PC-3 (cell line): ENCODE measurements at places on chromosomes 16 and 17.

DNA sequence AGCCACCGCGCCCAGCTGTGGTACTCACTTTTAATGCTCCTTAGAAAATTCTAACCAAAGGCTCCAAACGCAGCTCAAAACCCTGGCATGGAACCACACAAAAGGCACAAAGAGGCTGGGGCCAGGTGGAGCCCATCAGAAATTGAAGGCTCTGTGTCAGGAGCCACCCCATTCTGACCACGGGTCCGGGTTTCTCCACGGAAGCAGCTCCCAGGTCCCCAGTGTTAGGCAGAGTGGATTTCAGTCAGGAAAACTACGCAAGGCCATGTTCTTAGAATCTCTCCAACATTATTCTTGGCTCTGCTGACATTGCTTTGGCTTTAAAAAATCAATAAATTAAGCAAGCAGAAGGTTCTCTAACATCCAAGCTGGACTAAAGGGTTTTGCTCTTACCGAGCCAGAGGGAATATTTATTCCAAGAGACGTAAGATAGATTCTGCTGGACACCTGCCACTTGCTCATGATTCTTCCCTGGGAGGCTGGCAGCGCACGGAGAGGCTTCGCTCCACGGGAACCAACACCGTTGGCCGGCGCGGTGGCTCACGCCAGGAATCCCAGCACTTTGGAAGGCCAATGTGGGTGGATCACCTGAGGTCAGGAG is 93.5 kb downstream of the NXN start:
- no peak overlapping the region for H3K27ac ChIP-seq
- DNase-seq = no peak
- H3K4me3 ChIP-seq = no peak overlapping the region
- H3K36me3 ChIP-seq = no peaks in the 10 kb centered on the region
- no peaks in the 10 kb centered on the region for H3K27me3 ChIP-seq

- DNase-seq = peak; percentile 27
- H3K4me1 ChIP-seq = peaks cover 22% of the 10 kb centered on the region
- peaks cover 40% of the 10 kb centered on the region for H3K36me3 ChIP-seq
- no peaks in the 10 kb centered on the region for H3K27me3 ChIP-seq
These were observed 591 bp downstream of the PSMD7 start for GRCh38 chr16:74297145-74297665.

GRCh38 chr16:12721841-12722421 is 81.8 kb downstream of the CPPED1 start:
- no peak for DNase-seq
- H3K4me1 ChIP-seq = no peaks in the 10 kb centered on the region
- no peak overlapping the region for H3K27ac ChIP-seq
- H3K36me3 ChIP-seq = no peaks in the 10 kb centered on the region

DNA sequence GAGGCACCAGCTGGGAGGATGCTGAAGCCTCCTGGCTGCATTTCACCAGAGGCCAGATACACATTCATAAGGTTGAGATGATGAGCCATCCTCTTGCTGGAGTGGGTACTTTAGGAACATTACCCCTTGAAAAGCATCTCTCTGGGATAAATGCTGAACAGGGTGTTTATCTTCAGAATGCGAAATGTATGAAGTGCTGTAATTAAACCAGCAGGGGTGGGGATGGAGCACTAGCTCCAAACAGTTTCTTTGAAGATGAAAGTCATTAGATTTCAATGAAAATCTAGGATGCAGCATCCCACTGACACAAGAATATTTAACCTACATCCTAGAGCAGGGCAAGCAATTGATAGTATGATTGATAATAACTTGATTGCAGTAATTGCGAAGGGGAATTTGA is 158.1 kb downstream of the CYLD start:
- no peaks in the 10 kb centered on the region for H3K36me3 ChIP-seq
- no peaks in the 10 kb centered on the region for H3K27me3 ChIP-seq
- DNase-seq = no peak
- H3K4me3 ChIP-seq = no peak overlapping the region
- no peaks in the 10 kb centered on the region for H3K4me1 ChIP-seq

- no peaks in the 10 kb centered on the region for H3K27me3 ChIP-seq
- H3K4me3 ChIP-seq = no peak overlapping the region
- peak; percentile 85 for DNase-seq
- no peaks in the 10 kb centered on the region for H3K36me3 ChIP-seq
- H3K4me1 ChIP-seq = peaks cover 36% of the 10 kb centered on the region
- H3K27ac ChIP-seq = peak overlapping the region; percentile 74
These were observed 112.5 kb downstream of the WWOX start for GRCh38 chr16:78211946-78212345.

DNA sequence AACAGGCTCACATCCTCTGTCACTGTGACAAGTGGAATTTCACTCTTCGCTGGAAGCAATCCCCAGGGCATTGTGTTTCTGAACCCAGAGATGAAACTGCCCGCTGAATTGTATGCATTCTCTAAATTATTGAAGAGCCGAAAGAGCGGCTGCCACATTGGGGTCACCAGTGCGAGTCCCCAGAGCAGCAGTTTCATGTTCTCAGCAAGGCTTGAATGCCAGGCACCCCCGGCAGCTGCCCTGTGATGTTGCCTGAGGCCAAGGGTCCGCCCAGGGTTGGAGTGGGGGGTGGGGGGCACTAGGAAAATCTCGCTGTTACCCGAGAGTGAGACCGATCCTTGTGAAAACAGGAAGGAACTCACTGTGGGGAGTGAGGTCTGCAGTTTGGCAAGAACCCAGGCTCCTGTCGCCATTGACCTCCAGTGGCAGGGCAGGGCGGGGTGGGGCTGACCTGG is 20.7 kb upstream of the BCAR1 start:
- no peaks in the 10 kb centered on the region for H3K36me3 ChIP-seq
- peaks cover 16% of the 10 kb centered on the region for H3K4me1 ChIP-seq
- H3K27ac ChIP-seq = no peak overlapping the region
- H3K4me3 ChIP-seq = no peak overlapping the region
- no peak for DNase-seq

GRCh38 chr17:20026960-20027359 is 17.8 kb downstream of the SPECC1 start:
- H3K27ac ChIP-seq = no peak overlapping the region
- H3K4me1 ChIP-seq = peaks cover 26% of the 10 kb centered on the region
- DNase-seq = peak; percentile 53

DNA sequence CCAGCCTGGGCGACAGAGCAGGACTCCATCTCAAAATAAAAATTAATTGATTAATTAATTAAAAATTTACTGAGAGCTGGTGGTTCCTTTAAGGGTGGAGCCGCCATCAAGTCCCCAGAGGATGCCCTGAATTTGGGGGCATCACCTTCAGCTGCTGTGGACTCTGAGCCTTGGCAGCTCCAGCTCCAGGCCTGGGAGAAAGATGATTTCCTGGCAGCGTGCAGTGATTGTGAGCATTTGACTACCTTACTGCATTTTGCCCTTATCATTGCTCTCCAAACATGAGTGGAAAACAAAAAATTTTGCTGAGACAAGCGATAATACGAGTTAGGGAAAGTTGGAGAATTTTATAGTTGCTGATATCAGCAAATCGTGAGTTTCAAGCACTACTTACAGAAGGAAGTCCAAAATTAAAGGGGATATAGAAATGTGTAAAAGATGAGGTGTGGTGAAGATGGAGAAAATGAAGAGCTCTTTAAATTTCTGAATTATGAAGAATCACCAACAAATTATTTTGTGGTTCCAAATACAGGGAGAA is 2.6 kb upstream of the ITGAD start:
- no peak overlapping the region for H3K4me3 ChIP-seq
- peaks cover 14% of the 10 kb centered on the region for H3K4me1 ChIP-seq
- DNase-seq = no peak
- no peaks in the 10 kb centered on the region for H3K27me3 ChIP-seq
- no peaks in the 10 kb centered on the region for H3K36me3 ChIP-seq

- no peak for DNase-seq
- peaks cover 15% of the 10 kb centered on the region for H3K4me1 ChIP-seq
- no peak overlapping the region for H3K4me3 ChIP-seq
- no peak overlapping the region for H3K27ac ChIP-seq
- no peaks in the 10 kb centered on the region for H3K36me3 ChIP-seq
- H3K27me3 ChIP-seq = no peaks in the 10 kb centered on the region
These were observed 5.5 kb downstream of the TBX2 start for GRCh38 chr17:61404913-61405685.

DNA sequence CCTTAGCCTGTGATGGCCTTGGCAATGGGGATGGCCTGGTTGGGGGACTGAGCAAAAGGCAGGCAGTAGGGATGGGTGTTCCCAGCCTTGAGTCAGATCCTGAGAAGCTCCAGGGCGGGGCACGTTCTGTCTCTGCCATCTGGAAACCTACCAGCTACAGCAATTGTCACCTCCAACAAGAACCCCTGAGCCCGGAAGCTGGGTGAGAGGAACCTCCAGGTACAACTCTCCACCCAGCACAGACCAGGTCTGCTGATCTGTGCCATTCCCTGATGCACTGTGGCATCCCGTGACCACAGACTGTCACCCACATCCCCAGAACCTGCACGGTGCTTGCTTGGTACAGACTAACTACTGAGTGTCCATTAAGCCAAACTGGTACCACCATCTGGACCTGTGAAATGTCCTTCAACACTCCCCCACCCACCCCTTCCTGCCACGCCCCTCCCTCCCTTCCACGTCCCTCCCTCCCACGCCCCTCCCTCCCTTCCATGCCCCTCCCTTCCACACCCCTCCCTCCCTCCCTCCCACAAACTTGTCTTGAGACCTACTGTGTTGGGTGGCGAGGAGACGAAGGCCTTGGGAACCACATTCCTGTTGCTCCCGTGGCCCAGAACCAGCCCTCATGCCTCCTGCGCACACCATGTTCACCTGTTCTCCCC is 16.6 kb downstream of the MYO15B start:
- H3K27ac ChIP-seq = peak overlapping the region; percentile 38
- H3K4me3 ChIP-seq = no peak overlapping the region
- peak; percentile 62 for DNase-seq
- H3K4me1 ChIP-seq = peaks cover 27% of the 10 kb centered on the region

DNA sequence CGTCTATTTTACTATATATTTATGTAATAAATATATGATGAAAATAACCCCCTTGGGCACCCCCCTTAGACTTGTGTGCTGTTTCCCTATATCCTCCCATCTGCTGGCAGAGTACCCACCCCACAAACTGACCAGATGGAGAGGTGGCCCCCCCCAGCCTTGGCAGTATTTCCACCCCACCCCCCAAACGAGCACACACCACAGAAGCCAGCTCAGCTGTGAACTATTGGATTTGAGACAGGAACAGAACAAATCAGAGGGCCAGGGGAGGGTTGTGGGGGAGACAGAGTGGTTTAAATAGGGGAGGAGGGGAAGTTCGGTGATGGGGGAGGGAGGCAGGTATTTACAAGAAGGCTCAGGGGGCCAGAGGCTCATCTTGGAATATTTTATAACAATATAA is 7.8 kb downstream of the NR1D1 start:
- H3K36me3 ChIP-seq = peaks cover 8% of the 10 kb centered on the region
- no peaks in the 10 kb centered on the region; the same call in 1 of the 2 replicates for H3K4me1 ChIP-seq
- H3K27me3 ChIP-seq = no peaks in the 10 kb centered on the region

DNA sequence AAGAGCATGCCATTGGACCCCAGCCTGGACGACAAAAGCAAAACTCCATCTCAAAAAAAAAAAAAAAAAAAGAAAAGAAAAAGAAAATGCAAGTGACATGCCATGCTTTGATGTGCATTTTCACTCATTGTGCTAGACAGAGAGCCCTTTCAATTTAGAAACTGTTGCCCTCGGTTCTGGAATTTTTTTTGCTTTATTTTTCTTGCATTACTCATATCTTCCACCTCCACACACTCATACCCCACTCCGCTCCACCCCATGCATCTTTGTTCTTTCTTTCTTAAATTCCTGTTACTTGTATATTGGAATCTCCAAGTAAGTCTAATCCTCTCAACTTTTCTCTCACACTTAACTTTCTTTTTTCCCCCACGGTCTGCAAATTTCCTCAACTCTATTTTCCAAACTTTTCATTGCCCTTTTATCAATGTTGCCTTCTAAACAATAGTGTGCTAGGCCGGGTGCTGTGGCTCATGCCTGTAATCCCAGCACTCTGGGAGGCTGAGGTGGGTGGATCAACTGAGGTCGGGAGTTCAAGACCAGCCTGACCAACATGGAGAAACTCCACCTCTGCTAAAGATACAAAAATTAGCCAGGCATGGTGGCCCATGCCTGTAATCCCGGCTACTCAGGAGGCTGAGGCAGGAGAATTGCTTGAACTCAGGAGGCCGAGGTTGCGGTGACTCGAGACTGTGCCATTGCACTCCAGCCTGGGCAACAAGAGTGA is 16.8 kb upstream of the SUZ12 start:
- no peak overlapping the region for H3K4me3 ChIP-seq
- H3K4me1 ChIP-seq = no peaks in the 10 kb centered on the region
- H3K27ac ChIP-seq = no peak overlapping the region
- no peaks in the 10 kb centered on the region for H3K27me3 ChIP-seq
- H3K36me3 ChIP-seq = no peaks in the 10 kb centered on the region

- DNase-seq = no peak
- no peak overlapping the region for H3K27ac ChIP-seq
- peaks cover 8% of the 10 kb centered on the region; the same call in 1 of the 2 replicates for H3K36me3 ChIP-seq
- H3K27me3 ChIP-seq = no peaks in the 10 kb centered on the region
- no peak overlapping the region for H3K4me3 ChIP-seq
- no peaks in the 10 kb centered on the region for H3K4me1 ChIP-seq
These were observed 5.8 kb downstream of the ASB16 start for GRCh38 chr17:44176257-44176656.

- no peaks in the 10 kb centered on the region for H3K36me3 ChIP-seq
- peaks cover 79% of the 10 kb centered on the region for H3K27me3 ChIP-seq
- H3K27ac ChIP-seq = no peak overlapping the region
These were observed 33.3 kb upstream of the FOXF1 start for GRCh38 chr16:86476956-86477534.

DNA sequence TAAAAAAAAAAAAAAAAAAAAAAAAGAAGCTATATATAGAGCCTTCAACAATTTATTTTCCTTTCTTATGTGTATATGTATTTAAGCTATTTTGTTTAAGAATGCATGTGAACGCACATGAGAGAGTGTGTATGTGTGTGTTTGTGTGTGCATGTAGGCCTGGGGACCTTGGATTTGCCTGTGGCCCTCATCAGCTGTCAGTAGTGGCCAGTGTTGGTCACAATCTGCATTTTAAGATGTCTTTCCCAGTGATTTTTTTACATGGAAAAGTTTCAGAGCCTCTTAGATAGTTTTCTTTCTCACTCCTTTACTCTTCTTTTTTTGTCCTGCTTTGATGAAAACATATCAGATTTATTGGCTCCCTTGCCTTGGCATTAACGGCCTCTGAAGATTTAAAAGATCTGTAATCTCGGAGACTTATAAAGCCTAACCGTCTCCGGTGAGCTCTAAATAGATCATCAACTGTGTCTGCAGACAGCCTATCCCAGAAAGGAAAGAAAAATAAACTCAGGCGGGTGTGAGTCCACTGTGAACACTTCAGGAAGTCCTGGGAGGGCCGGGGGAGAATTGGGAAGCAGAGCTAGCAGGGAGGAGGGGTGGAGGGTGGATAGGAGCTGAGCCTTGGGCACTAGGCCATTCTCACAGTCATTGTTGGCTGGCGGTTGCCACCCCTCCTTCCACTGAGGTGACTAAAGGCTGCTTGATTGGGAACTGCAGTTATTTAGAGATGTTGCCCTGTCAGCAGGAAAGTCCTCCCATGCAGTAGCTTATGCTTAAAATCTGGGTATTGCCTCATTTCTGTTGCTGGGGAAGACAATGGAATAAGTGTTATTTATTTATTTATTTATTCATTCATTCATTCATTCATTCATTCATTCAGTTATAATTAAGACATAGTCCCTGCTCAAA is 86.8 kb downstream of the WWP2 start:
- peak; percentile 58 for DNase-seq
- H3K4me3 ChIP-seq = no peak overlapping the region
- H3K27ac ChIP-seq = peak overlapping the region; percentile 7; the same call in 1 of the 2 replicates
- H3K27me3 ChIP-seq = no peaks in the 10 kb centered on the region
- H3K36me3 ChIP-seq = no peaks in the 10 kb centered on the region

- H3K27me3 ChIP-seq = no peaks in the 10 kb centered on the region
- H3K4me3 ChIP-seq = no peak overlapping the region
- H3K4me1 ChIP-seq = no peaks in the 10 kb centered on the region
- H3K27ac ChIP-seq = no peak overlapping the region
- no peak for DNase-seq
These were observed 259.0 kb downstream of the CPPED1 start for GRCh38 chr16:12544477-12545296.
